RWPE2 (cell line): ENCODE measurements at places on chromosomes 12 and 14.

GRCh38 chr14:91139776-91140175 lies 25.9 kb downstream of the DGLUCY start:
- DNase-seq, result no peak

GRCh38 chr14:35553808-35554207 lies 19.8 kb downstream of the INSM2 start:
- DNase-seq, result no peak

DNA sequence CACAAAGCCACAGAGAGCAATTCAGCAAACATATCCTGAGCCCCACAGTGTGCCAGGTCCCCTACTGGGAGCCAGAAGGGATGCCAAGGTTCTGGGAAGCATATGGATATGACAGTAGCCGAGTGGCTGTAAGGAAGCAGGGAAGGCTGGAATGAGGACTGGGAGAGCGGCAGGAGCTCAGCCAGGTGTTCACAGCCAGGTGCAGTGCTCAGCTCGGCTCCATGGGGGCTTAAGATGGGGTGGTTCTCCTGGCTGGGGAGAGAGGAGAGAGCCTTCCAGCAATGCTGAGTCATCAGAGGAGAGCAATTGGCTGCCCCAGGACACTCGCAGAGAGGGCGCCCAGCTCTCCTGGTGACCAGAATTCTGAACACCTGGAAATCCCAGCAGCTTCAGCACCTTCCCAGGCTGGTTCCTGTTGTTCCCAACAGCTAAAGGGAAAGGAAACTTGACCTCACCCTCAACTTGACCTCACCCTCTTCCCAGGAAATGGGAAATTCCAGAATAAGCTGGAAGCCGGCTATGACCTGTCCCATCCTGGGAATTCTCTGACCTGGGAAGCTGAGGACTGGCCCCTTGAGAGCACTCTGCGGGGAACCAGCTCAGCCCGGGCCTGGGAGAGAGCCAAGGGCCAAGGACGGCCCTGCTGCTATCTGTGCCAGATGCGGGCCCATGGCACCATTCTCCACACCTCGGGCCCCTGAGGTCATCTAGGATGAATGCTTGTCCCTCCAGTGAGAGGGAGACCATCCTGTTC lies 34.6 kb downstream of the SLC6A12 start:
- no peak for DNase-seq

DNA sequence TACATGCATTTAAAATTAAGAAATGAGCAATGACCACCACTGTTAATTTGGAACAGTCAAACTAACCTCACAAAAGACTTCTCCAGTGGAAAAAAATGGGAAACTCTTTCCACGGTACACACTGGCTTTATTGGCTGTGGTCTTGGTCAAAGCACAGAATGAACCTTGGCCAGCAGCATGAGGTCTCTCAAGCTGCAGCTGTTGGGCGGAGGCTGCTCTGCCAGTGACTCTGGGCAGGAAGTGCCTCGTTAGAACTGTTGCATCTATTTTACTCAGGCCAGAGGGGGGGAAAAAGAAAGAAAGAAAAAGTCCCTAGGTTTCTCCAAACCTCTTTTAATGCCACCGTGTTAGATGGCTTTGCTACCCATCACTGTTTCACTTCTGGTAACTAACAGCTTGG lies 279.8 kb upstream of the DIO2 start:
- DNase-seq, result no peak

- DNase-seq, result no peak
These were observed 32.8 kb downstream of the SIX1 start for GRCh38 chr14:60616461-60616959.

- DNase-seq, result no peak
These were observed 61.1 kb downstream of the RAB35 start for GRCh38 chr12:120055231-120056000.

GRCh38 chr14:53851394-53852090 lies 105.1 kb downstream of the BMP4 start:
- no peak for DNase-seq

GRCh38 chr12:109726106-109726497 lies 12.5 kb downstream of the FAM222A start:
- DNase-seq, result no peak

DNA sequence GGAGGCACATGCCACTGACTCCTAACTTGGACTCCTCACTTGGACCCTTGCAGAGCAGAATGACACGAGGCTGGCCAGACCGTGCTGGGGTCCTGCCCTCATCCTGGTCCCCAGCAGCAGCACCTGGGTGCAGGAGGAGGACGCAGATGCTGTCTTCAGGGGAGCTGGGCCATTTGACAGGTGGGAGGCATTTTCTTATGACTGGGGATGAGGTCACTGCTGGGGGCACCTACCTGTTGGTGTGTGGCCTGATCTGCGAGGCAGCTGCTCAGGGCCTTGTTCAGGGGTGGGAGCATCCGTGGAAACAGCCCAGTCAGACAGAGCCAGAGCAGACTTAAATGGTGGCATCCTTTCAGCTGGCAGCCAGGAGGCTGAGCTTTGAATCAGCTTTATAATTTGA lies 57.3 kb downstream of the CACNA1C start:
- DNase-seq, result no peak

DNA sequence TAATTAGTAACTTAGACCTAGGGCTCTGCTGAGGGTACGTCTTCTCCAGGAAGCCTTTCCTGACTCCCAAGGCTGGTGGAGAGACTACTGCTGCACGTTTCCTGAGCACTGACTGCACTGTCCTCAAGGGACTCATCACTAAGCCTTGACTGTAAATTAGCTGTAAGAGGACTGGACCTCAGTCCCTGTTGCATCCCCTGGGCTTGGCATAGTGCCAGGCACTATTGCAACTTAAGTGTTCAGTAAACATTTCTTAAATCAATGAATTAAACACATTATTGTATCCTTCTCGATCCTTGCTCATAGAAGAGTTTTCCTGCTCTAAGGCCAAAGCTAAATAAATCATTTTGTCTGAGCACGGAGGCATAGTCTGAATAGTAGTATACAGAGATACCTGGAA lies 31.9 kb upstream of the IFNG-AS1 start:
- DNase-seq, result no peak

DNA sequence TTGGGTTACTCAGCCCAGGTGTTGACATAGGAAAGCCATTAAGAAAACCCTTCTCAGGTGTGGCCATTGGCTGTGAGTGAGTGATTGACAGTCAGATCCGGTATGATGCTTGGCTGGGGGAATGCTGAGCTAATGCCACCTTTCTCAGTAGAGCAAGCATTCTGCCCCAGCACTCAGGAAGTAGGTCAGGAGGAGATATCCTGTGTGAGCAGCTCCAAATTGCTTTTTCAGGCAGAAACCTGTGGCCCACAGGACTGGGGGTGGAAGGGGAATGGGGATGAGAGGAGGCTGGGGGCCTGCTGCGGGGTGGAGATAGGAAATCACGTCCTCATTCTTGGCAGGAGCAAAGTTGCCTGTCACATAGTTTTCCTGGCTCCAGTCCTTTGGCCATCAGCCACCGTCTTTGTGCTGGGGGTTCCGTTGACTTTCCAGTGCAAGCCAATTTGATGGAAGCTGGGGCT lies 55.7 kb downstream of the NINJ2 start:
- DNase-seq, result no peak

DNA sequence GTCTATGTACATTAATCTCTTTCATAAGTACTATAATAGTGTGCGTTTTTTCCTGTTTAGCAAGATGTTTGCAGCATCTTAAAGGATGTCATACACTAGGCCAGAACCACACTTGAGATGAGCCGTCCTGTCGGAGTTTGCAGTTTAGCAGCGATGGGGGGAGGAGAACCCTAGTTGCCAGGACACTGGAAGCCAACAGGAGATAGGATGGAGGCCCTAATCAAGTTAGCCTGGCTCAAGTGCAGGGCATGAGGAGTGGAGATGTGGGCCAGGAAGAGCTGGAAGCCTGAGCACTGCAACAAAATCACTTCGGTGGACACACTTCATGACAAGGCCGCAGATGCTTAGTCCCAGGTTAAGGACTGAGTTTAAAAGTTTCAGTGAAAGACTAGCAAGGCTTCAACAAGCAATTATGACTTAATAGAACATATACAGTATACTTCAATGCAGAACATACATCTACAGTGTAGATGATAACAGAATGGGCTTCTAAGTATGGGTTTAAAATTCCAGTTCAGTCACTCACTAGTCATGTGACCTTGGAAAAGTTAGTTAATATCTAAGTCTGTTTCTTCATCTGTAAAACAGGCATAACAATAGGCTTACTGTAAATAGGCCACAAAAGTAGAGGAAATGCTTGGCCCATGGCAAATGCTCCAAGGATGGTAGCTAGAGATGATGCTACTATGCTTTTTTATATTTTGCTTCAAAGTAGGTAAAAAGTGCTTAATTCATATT lies 77.1 kb downstream of the PTPN21 start:
- no peak for DNase-seq

DNA sequence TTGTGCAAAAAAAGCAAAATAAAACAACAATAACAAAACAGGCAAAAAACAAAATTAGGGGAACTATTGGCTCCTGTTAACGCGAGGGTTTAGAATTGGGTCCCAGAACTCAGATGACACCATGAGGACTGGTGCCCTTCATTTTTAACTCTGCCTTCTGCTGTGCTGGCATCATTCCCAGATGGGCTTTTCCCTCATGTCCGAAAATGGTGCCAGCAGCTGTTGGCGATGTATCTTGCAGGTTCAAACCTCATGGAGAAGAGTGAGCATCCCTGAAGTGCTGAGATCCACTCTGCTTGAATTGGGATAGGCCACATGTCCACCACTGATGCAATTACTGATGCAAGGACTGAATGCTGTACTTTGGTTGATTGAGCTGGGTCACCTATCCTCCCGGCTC lies 61.1 kb downstream of the MYRFL start:
- no peak for DNase-seq

GRCh38 chr12:38279756-38280155 lies 36.8 kb upstream of the ALG10B start:
- DNase-seq, result no peak

GRCh38 chr12:48691826-48692487 lies 9.9 kb upstream of the KANSL2 start:
- DNase-seq, result no peak

- no peak for DNase-seq
These were observed 137.6 kb downstream of the VRK1 start for GRCh38 chr14:96934638-96935330.

GRCh38 chr12:5014269-5014668 lies 29.4 kb upstream of the KCNA5 start:
- DNase-seq, result no peak

- no peak for DNase-seq
These were observed 24.3 kb downstream of the CFAP54 start for GRCh38 chr12:96513681-96514080.

DNA sequence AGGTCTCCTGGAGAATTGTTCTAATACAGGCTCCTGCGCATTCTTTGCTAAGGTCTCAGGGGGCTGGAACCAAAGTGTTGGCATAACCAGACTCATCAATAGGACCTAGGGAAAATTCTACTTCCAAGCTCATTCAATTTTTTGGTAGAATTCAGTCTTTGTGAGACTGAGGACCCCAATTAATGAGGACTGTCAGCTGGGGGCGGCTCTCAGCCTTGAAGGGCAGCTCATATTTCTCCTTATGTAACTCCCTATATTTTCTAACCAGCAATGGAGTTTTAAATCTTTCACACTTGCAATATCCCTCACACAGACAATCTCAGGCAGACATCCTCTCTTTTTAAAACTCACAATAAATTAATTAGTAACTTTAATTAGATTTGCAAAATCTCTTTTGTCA lies 476.4 kb upstream of the LRFN5 start:
- DNase-seq, result no peak

- no peak for DNase-seq
These were observed 7.6 kb downstream of the AJUBA start for GRCh38 chr14:22974530-22975313.

GRCh38 chr12:104025771-104026170 lies 24.2 kb downstream of the GLT8D2 start:
- DNase-seq, result no peak

DNA sequence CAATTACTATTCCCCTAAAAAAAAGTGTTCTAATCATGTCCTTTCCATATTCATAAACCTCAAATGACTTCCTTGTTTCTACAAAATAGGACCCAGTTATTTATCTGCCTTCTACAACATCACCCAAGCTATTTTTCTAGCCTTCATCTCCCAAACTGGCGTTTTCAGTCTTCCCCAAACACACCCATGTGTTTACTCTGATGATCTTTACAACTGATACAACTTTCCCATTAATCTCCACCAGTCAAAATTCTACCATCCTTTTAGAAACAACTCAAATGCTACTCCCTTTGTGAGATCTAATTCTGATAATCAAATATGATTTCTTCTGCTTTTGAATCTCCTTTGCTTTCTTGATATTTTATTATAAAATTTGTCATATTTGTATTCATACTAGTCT lies 114.5 kb downstream of the DUSP6 start:
- DNase-seq, result no peak

- DNase-seq, result no peak
These were observed 27.8 kb downstream of the CACNA1C start for GRCh38 chr12:2080604-2081003.

DNA sequence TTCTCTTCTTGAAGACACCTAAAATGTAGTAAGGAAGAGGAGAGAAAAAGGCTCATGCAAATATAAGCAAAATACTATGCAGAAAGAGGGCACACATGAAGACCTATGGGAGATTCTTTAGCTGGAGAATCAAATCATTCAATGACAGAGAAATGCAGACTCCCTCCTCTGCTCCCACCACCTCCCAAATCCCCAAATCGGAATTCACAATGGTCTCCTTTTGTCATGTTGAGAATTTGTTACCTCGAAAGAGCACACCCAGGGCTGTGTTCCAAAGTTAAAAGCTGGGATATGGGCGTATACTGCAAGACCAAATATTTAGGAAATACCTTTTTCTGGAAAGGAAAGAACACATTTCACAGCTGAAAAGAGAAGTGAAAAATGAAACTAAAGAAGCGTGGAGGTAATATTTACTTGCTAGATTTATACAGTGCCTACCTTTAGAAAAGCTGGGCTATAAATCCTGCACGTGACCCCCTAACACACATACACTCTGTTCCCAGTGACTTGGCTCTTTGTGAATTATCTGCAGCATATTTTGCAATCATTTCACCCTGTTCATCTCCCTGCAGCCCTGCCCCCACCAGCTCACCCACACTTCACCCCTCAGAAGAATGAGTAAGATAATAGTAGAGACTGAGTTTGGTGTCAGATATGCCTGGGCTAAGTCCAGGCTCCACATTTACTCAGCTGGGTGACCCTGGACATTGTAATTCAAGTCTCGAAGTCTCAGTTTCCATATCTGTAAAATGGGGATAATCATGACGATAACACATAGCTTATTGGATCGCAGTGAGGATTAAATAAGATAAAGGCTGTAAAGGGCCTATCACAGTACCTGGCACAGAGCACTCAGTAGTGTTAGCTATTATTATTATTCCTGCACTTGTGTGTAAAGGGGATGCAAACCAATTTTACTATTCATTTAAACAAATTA lies 2.9 kb upstream of the CACNA1C start:
- DNase-seq, result no peak
